ENCODE measurements at places on chromosomes 6 and 20. TPM values are rescaled to one million over a fixed set of nuclear protein-coding genes. Genes with fewer than 3 reads are reported as not detected.

The DEFB124 gene
- not detected for total RNA-seq

DNA sequence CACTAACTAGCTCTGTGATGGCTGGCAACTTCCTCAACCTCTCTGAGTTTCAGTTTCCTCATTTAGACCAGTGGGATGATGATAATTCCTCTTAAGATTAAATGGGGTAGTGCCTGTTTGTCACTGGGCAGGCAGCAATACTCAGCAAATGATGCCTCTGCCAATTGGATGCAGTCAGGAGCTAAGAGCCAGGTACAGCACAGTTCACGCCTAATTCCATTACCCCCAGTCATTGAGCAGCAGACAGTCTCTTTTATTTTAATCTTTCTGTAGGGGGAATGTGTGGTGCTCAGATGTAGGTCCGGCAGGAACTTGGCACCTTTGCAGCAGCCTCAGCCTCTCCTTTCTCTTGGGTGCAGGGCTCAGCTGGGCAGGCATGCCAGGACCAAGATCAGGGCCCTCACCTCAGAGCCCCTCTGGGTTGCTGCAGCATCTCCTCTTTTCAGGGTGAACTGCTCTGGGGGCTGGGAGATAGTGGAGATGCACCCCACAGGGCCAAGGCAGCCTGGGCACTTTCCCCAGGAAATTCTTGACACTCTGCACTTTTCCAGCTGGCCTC, 243.8 kb downstream of the LRFN2 start:
- DNase-seq: no peak

DNA sequence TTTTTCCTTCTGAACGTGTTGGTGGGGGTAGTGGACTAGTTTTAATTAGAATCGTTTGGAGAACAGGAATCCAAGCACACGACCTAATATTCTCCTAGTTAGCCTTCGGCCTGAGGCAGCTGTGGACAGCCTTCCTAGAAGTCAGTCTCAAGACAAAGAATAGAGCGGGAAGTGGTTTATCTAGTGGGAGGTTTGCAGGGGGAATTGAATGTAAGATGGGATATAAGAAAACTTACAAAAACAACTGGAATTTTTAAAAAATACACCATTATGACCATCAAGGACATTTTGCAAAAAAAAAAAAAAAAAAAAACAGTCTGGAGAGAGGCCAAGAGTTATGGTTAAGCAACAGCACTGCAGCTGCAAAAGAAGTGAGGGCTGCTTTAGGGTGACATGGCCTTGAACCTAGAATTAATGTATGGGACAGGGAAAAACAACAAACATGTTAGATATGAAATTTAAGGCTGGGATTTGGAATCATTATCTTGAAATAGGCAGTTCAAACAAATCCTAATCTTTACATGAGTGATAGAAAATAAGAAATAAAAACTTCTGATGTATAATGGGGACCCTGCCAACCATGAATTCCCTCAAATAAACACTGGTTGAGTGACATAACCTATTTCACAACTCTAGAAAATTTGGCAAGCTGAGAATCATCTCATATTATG, 40.2 kb downstream of the PLAGL1 start:
- DNase-seq: no peak

The PNISR gene
- 47.7 TPM for total RNA-seq

The PRDM13 gene
- not detected for total RNA-seq

The STAU1 gene
- total RNA-seq: 48.7 TPM

DNA sequence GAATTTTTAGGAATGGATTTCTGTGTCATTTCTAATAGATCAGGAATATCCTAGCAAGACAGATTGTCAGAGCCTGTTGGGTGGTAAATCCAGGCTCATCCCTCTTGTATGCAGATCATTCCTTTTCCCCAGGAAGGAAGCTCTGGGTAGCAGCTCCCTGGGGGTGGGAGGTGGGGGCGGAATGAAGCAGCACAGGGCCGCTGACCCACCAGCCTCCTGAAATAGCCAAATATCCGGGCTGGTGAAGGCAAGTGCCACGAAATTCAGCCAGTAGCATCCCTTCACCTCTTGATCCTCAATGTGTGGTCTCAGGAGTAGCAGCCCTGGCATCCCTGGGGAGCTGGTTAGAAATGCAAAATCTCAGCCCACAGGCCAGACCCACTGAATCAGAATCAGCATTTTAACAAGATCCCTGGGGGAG, 256.9 kb downstream of the LRFN2 start:
- DNase-seq: no peak

The XKR7 gene
- not detected for total RNA-seq

The SLC2A10 gene
- 5.6 TPM for total RNA-seq

DNA sequence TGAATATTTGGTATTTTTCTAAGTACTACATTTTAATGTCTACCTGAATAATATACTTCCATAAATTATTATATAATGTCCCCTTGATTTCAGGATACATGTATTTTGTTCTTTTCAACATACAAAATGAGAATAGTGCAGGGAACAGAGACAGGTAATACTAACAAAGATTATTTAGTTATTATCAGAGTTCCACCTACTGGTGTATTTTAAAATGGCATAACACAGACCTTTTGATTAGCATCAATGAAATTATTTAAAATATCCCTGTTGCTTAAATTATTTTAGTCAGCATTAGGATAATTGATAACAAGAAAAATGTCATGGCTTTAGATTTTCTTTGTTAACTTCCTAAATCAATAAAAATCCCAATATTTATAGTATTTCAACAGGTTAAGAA, 184.0 kb downstream of the PRDM13 start:
- no peak for DNase-seq

GRCh38 chr6:126546541-126547120, 206.7 kb downstream of the CENPW start:
- no peak for DNase-seq

GRCh38 chr6:136709429-136709828, 82.8 kb downstream of the MAP3K5 start:
- no peak for DNase-seq

- no peak for DNase-seq
Observed at GRCh38 chr6:155011809-155012291, 16.7 kb downstream of the TIAM2 start.

The SLA2 gene
- 0.56 TPM for total RNA-seq

GRCh38 chr6:87213364-87213763, 58.0 kb downstream of the ZNF292 start:
- DNase-seq: no peak

DNA sequence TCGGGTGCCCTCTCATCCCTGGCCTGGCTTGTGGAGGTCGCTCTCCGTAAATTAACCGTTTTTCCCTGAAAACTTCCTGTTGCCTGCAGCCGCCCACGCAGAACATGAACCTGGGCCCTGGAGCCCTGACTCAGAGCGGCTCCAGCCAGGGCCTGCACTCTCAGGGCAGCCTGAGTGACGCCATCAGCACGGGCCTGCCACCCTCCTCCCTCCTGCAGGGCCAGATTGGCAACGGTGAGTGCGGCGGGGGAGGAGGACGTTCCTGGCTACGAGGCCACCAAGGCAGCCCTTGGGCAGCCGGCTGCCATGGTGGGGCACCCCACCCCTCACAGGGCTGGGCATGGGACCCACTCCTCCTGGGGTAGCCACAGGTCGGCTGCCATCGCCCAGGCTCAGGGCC, 17.8 kb downstream of the SS18L1 start:
- DNase-seq: no peak

DNA sequence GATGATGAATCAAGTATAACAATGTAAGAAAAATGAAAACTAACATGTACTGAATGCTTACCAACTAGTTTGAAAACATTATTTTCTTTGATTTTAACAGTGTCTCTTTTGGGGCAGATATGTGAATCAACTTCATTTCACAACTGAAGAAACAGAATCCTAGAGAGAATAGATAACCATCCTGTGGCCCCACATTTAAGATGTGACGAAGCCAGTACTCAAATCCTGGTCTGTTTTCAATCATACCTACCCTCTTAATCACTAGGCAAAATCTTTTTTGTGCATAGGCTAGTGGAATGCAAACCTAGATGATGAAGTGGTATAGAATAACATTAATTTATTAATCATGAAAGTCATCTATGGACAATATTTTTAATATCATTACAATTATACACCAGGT, 371.6 kb upstream of the EPHA7 start:
- no peak for DNase-seq

- no peak for DNase-seq
Observed at GRCh38 chr6:111417946-111418345, 65.1 kb downstream of the REV3L start.

The RAET1G gene
- total RNA-seq: 0.55 TPM

- DNase-seq: no peak
Observed at GRCh38 chr20:38043512-38044300, 10.2 kb downstream of the RPRD1B start.

- DNase-seq: no peak
Observed at GRCh38 chr20:31790401-31790800, 28.8 kb upstream of the MYLK2 start.

The SLX4IP gene
- total RNA-seq: 1.7 TPM

- DNase-seq: no peak
Observed at GRCh38 chr20:57505979-57506378, 19.0 kb downstream of the CTCFL start.

DNA sequence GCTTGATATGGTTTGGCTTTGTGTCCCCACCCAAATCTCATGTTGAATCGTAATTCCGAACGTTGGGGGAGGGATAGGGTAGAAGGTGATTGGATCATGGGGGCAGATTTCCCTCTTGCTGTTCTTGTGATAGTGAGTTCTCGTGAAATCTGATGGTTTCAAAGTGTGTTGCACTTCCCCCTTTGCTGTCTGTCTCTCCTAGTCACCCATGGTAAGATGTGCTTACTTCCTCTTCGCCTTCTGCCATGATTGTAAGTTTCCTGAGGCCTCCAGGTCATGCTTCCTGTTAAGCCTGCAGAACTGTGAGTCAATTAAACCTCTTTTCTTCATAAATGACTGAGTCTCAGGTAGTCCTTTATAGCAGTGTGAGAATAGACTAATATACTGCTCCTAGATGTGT, 19.9 kb downstream of the PFDN4 start:
- DNase-seq: no peak

DNA sequence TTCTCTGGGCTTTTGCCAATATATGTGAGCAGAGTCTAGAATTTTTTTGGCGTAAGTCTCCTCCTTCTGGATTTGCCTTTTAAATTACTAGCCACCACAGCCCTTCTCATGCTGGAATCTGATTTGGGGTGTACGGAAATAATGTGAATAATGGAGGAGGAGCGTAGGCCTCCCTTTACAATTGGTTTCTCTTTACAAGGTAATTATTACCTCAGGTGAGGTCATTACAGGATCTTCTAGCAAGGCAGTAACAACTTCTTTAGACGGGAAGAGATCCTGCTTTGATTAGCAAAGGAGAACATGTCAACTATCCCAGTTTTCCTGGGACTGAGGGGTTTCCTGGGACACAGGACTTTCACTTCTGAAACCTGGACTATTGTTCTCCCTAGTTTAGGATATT, 8.9 kb downstream of the RWDD2A start:
- no peak for DNase-seq

The HLA-DRA gene
- 94.5 TPM for total RNA-seq

The TPD52L1 gene
- 27.9 TPM for total RNA-seq

- DNase-seq: no peak
Observed at GRCh38 chr6:162602759-162603158, 124.8 kb downstream of the PRKN start.

- DNase-seq: no peak
Observed at GRCh38 chr6:20632696-20633095, 98.4 kb downstream of the CDKAL1 start.

- no peak for DNase-seq
Observed at GRCh38 chr6:165008971-165009370, 300.4 kb downstream of the C6orf118 start.

GRCh38 chr6:15511248-15512125, 151.3 kb downstream of the DTNBP1 start:
- peak; percentile 76 for DNase-seq

Data from left cardiac atrium (tissue), 4 donors.